Right atrium auricular region (tissue), 2 donors: ENCODE measurements at places on chromosomes 7 and 10. TPM values are rescaled to one million over a fixed set of nuclear protein-coding genes. Genes with fewer than 3 reads are reported as not detected.

GIMAP4 gene
- total RNA-seq = 23.5 TPM

GRCh38 chr7:27751888-27752660 is 12.1 kb downstream of the TAX1BP1 start:
- H3K4me1 ChIP-seq = peaks cover 10% of the 10 kb centered on the region
- DNase-seq = no peak

GRCh38 chr10:110137142-110137545 is 70.3 kb upstream of the MXI1 start:
- H3K4me3 ChIP-seq = no peak overlapping the region
- peak overlapping the region; percentile 60 for H3K27ac ChIP-seq
- peaks cover 14% of the 10 kb centered on the region for H3K36me3 ChIP-seq
- no peak for DNase-seq

DNA sequence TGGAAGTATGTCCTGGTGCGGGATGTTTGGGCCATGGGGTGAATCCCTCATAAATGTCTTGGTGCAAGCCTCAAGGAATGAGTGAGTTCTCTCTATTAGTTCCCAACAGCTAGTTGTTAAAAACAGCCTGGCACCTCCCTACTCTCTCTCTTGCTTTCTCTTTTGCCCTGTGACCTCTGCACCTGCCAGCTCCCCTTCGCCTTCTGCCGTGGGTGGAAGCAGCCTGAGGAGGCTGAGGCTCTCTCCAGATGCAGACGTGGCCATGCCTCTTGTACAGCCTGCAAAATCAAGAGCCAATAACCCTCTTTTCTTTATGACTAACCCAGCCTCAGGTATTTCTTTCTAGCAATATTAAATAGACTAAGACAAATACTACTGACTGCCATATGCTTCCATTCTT is 210.3 kb downstream of the POM121L12 start:
- H3K27me3 ChIP-seq = no peaks in the 10 kb centered on the region
- no peaks in the 10 kb centered on the region for H3K4me1 ChIP-seq
- no peak overlapping the region for H3K27ac ChIP-seq
- H3K4me3 ChIP-seq = no peak overlapping the region
- H3K36me3 ChIP-seq = no peaks in the 10 kb centered on the region
- DNase-seq = no peak

DNA sequence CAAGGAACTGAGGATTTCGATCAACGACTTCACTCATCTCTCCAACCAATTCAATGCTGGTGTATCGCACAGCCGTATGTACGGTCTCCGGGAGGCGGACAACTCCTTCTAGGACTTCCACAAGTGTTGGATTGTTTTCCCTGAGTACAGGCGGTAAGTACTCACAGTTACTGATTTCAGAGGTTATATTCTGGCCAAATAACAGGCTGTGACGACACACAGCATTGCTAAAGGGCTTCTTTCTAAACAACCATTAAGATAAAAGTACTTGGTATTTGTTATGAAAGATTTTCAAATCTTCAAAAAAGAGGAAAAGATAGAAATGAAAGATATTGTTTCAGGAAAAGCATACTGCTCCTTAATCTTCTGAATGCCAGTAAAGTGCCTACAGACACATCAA is 52.2 kb downstream of the IRF5 start:
- H3K4me3 ChIP-seq = no peak overlapping the region
- no peaks in the 10 kb centered on the region for H3K27me3 ChIP-seq
- no peak overlapping the region for H3K27ac ChIP-seq
- H3K36me3 ChIP-seq = peaks cover 47% of the 10 kb centered on the region

GRCh38 chr10:35640474-35640873 is 1.6 kb downstream of the FZD8 start:
- H3K4me3 ChIP-seq = peak overlapping the region; percentile 79
- DNase-seq = peak; percentile 70
- H3K36me3 ChIP-seq = no peaks in the 10 kb centered on the region
- H3K4me1 ChIP-seq = no peaks in the 10 kb centered on the region

- DNase-seq = no peak
- no peaks in the 10 kb centered on the region for H3K27me3 ChIP-seq
- H3K4me1 ChIP-seq = no peaks in the 10 kb centered on the region
- no peak overlapping the region for H3K4me3 ChIP-seq
- H3K36me3 ChIP-seq = no peaks in the 10 kb centered on the region
These were observed 171.0 kb downstream of the SLC16A9 start for GRCh38 chr10:59538623-59539022.

- H3K27me3 ChIP-seq = no peaks in the 10 kb centered on the region
- no peaks in the 10 kb centered on the region for H3K4me1 ChIP-seq
- H3K27ac ChIP-seq = peak overlapping the region; percentile 91
These were observed 2.1 kb downstream of the PCOLCE start for GRCh38 chr7:100604028-100604975.

GRCh38 chr7:47227762-47228177 is 354.1 kb downstream of the TNS3 start:
- no peak overlapping the region for H3K4me3 ChIP-seq
- no peaks in the 10 kb centered on the region for H3K36me3 ChIP-seq
- H3K4me1 ChIP-seq = no peaks in the 10 kb centered on the region
- no peak for DNase-seq
- H3K27ac ChIP-seq = no peak overlapping the region

DNA sequence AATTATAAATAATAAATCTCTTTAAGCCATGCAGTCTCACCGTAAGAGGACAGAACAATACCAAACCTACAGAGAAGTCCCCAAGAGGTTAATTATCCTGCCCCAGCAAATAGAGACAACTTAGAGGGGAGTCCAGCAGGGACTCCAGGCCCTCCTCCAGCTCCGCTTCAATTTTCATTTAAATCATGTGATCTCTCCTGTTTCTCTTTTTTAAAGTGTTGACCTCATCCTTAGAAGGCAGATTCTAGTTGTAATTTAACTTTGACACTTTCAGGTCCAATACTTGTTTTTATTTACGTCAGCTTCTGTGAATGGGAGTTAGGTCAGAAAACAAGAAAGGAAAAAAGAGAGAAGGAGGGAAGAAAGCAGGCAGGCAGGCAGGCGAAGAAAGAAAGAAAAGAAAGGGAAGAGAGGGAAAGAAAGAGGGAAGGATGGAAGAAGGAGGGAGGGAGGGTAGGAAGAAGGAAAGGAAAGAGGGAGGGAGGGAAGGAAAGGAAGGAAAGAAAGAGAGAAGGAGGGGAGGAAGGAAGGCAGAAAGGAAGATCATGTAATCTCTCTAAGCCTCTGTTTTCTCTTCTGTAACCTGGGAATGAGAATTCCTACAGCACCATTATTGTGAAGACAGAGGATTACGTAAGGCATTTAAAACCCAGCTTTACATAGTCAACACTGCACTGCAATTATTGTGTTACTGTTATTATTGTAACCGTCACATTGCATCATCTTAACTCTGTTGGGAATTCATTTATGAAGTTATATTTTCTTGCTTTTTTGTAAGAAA is 227.7 kb downstream of the SKIDA1 start:
- no peaks in the 10 kb centered on the region for H3K4me1 ChIP-seq
- H3K4me3 ChIP-seq = no peak overlapping the region
- no peak for DNase-seq
- H3K27ac ChIP-seq = no peak overlapping the region
- no peaks in the 10 kb centered on the region for H3K36me3 ChIP-seq

GRCh38 chr10:63699785-63700613 is 178.8 kb downstream of the REEP3 start:
- H3K27me3 ChIP-seq = no peaks in the 10 kb centered on the region
- H3K4me3 ChIP-seq = no peak overlapping the region
- peak overlapping the region; percentile 78 for H3K27ac ChIP-seq
- DNase-seq = peak; percentile 80

DNA sequence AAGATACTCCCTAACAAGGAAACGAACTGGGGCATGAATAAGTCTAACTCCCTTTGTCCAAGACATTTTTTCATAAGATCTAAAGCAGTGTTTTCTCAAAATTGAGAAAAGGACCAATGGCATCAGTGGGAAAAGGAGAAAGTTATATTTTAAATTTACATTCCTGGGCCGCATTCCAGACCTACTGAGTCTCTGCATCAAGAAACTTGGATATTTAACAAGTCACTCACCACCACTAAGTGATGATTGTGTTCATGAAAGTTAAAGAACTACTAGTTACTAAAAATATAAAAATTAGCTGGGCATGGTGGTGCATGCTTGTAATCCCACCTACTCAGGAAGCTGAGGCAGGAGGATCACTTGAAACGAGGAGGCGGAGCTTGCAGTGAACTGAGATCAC is 149.6 kb upstream of the MEOX2 start:
- no peak overlapping the region for H3K27ac ChIP-seq
- no peak for DNase-seq

DNA sequence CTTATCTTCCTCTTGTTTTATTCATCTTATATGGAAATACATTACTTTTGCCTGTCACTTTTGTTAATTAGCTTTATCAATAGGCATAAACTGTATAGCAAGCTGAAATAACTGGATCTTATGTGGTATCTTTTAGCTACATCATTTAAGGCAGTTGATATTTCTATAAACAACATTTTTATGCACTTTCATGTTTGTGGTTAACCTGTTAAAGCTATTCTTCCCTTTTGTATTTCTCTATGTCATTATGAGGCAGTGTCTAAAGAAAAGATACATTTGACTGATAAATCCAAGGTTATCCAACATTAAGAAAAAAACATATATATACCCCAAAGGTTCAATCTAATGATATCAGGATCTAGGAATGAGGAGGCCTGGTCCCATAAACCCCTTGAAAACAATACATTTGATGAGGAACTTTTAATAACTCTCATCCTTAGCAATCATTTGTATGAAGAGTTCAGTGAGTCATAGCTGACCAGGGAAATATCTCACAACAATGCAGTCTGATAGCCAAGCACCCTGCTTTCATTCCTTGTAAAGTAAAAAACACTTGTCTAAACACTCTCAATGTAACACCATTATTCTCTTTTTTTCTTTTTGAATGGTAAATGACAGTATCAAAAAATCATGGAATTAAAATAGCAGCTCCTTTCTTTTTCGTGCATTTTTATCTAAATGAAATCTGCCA is 300.9 kb downstream of the NEBL start:
- H3K36me3 ChIP-seq = no peaks in the 10 kb centered on the region
- no peak overlapping the region for H3K4me3 ChIP-seq
- no peaks in the 10 kb centered on the region for H3K27me3 ChIP-seq
- H3K4me1 ChIP-seq = peaks cover 29% of the 10 kb centered on the region
- no peak overlapping the region for H3K27ac ChIP-seq
- no peak for DNase-seq

DNA sequence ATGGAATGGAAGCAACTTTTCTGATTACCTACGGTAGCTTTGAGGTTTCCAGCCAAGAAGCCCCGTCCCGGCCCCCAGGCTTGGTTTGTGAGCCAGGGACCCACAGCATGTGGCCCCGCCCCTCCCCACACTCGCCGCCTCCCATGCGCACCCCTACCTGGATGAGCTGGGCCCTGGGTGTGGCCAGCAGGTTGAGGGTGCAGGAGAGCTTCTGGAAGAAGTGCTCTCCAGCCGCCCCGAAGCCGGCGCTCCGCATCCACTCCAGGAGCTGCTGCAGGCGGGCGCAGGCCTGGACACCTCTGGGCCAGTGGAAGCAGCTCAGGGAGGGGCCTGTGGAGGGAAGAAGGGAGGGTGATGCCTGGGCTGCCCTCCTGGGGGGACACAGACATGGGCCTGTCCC is 39.7 kb downstream of the AP5Z1 start:
- no peaks in the 10 kb centered on the region for H3K27me3 ChIP-seq
- DNase-seq = no peak
- H3K4me1 ChIP-seq = no peaks in the 10 kb centered on the region
- no peak overlapping the region for H3K4me3 ChIP-seq

SPDYE11 gene
- not detected for total RNA-seq

CHAT gene
- total RNA-seq = not detected

GRCh38 chr10:50794490-50794889 is 54.8 kb downstream of the ASAH2B start:
- H3K27ac ChIP-seq = no peak overlapping the region
- no peak overlapping the region for H3K4me3 ChIP-seq
- no peak for DNase-seq

- H3K4me3 ChIP-seq = no peak overlapping the region
- H3K27ac ChIP-seq = no peak overlapping the region
- no peaks in the 10 kb centered on the region for H3K4me1 ChIP-seq
- DNase-seq = no peak
- H3K36me3 ChIP-seq = no peaks in the 10 kb centered on the region
These were observed 296.9 kb upstream of the DGKB start for GRCh38 chr7:15199482-15199881.

DNA sequence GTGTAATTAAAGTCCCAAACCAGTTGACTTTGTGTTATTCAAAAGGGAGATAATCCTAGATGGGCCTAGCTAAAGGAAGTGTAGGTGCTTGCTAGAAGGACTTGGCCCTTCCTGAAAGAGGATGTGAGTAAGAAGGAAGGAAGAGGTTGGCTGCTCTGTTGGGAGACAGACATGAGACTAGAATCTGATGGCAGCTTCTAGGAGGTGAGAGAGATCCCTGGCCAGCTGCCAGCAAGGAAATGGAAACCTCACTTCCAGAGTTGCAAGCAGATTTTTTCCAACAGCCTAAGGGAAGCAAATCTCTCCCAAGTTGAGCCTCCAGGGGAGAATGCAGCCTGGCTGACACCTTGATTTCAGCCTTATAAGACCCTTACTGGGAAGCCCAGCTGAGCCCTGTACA is 368.4 kb upstream of the ZMIZ1 start:
- no peak overlapping the region for H3K27ac ChIP-seq
- no peaks in the 10 kb centered on the region for H3K27me3 ChIP-seq
- peaks cover 6% of the 10 kb centered on the region for H3K4me1 ChIP-seq
- peak; percentile 60 for DNase-seq
- H3K36me3 ChIP-seq = no peaks in the 10 kb centered on the region
- no peak overlapping the region for H3K4me3 ChIP-seq

FXYD4 gene
- not detected for total RNA-seq

GRCh38 chr10:26335574-26336093 is 102.5 kb upstream of the APBB1IP start:
- no peaks in the 10 kb centered on the region for H3K4me1 ChIP-seq
- DNase-seq = no peak
- no peaks in the 10 kb centered on the region for H3K27me3 ChIP-seq
- H3K36me3 ChIP-seq = no peaks in the 10 kb centered on the region
- H3K27ac ChIP-seq = no peak overlapping the region

DNA sequence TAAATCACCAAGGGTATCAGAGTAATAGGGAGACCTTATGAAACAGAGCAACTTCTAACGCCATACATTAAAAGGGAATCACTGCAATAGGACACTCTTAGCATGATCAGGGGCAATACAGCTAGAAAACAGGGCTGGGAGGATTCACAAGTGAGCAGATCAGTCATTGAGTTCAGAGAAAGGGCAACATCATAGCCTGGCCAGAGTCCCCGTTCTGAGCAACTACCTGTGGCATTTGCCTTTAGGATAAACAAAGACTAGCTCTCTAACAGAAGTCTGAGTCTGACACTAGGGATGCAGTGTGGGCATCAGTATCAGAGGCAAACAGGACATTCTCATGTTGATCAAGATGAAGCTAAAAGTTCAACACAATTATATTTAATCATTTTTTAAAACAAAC is 297.9 kb downstream of the DGKB start:
- no peaks in the 10 kb centered on the region for H3K36me3 ChIP-seq
- no peak overlapping the region for H3K27ac ChIP-seq
- H3K27me3 ChIP-seq = no peaks in the 10 kb centered on the region
- no peak overlapping the region for H3K4me3 ChIP-seq
- DNase-seq = no peak
